Vagina (tissue), 2 donors: ENCODE measurements at places on chromosomes 3 and 15. TPM values are rescaled to one million over a fixed set of nuclear protein-coding genes. Genes with fewer than 3 reads are reported as not detected.

ACTC1 gene
- total RNA-seq, result 15.0 TPM

ZNF385D gene
- total RNA-seq, result 13.5 TPM

- no peak for DNase-seq
These were observed 416 bp upstream of the CORO2B start for GRCh38 chr15:68578175-68578979.

DNA sequence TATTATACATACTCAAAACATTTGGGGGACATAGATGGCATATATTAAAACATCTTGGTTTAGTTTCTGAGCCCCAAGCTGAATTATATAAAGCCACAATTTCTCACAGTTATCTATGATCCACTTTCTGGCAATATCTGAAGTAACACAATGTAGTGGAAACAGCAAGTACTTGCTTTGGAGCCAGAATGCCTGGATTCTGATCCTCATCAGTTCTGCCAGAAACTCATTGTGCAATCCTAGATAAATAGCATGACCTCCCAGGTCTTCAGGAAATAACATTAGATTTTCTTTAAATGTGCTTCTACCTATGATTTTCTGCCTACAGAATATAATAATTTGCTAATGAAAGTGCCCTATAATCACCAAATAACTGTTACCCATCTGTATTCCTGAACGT is 544.9 kb downstream of the NAALADL2 start:
- no peak for DNase-seq

DNA sequence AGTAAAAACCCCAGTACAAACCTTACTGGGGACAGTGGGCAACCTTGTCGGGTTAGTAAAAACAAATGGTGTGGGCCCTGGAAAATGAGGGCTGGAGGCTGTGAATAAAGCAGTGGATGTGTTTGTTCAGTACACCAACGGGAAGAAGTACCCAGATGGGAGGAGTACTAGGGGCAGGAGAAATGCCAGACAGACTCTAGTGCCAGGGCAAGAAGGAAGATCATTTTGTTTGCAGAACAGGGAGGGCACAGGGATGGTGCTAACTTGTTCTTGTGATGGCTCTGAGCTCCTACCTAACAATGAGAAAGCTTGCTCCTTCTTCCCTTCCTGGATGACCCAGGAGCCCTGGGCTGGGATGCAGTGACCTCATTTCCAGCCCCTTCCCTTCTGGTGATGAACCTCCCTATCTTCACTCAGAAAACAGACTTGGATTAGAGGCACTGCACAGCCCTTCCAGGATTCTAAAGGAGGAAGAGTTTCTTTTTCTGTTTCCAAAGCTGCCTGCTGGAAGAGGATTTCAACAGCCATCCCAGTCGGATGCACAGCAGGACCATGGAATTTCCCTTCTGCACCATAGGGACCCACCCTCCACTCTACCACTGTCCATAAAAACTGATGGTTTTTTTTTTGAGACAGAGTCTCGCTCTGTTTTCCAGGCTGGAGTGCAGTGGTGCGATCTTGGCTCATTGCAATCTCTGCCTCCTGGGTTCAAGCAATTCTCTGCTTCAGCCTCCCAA is 6.1 kb downstream of the RASSF1 start:
- DNase-seq, result no peak

ACP3 gene
- total RNA-seq, result 12.3 TPM

GRCh38 chr3:158790901-158791589 is 10.8 kb upstream of the MFSD1 start:
- DNase-seq, result no peak

TICRR gene
- 5.2 TPM for total RNA-seq

WNT5A gene
- 52.3 TPM for total RNA-seq

DNA sequence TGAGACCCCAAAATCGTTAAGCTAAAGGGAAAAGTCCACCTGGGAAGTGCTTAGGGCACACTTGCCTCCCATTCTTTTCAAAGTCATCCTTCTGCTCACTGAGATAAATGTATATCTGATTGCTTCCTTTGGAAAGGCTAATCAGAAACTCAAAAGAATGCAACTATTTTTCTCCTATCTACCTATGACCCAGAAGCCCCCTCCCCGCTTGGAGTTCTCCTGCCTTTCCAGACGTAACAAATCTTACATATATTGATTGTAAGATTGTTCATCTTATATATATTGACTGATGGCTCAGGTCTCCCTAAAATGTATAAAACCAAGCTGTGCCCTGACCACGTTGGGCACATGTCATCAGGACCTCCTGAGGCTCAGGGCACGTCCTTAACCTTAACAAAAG is 56.8 kb upstream of the ACAN start:
- DNase-seq, result peak; percentile 11
